Stimulated activated CD4-positive, alpha-beta T cell treated with anti-CD3 and anti-CD28 coated beads, Interleukin-2, amount 100 ng/mL, for 4 hours (primary cell): ENCODE measurements at places on chromosomes 11 and 22.

DNA sequence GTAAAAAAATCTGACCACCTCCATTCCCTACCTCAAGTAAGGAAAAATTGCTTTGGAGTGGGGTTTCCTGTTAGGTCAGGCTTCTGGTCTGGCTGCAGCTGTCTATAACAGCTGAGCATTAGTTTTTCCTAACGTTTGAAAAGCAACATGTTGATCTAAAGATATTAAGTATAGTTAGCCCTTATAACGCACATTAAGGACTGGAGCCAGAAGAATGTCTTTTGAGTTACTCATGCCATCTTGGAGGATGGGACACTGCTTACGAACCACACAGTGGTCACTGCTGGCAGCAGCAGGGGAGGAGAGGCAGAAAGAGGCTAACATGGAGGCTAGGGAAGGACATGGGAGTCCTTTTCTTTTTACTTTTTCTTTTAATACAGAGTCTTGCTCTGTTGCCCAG lies 44.1 kb upstream of the GDPD4 start:
- DNase-seq: no peak

DNA sequence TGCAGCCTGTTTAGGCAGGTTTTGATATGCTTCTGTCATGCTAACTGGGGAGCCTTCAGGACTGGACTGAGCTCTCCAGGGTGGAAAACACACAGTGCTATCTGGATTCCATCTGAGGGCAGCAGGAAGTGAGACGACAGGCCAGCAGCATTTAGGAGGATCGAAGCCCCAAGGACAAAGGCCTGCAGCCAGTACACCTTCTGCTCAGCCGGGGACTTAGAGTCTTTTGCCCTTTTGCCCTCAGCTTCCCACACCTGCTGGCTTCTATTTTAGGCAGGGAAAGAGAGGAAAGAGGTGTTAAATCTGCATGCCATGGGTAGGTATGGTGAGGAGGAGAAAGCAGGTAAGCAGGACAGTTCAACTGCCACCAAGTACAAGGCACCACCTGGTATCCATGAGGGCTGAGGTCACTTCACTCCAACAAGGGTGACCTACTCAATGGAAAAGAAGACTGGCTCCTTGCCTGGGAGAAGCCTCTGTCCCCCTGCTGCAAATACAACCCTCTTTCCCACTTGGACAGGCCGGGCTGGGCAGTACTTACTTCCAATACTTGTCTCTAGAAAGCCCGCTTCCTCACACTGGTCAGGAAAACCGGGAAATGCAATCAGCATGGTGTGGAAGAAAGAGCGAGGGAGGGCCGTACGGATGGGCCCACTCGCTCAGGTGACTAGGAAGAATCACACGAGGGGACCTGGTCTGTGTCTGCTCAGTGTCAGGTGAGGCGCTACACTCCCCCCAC lies 12.3 kb downstream of the LARGE2 start:
- no peak for DNase-seq

- no peak for DNase-seq
Observed at GRCh38 chr11:2827256-2827655, 58.3 kb downstream of the CDKN1C start.

GRCh38 chr11:3867209-3868091 lies 12.0 kb downstream of the STIM1 start:
- no peak for DNase-seq

GRCh38 chr11:93330446-93330984 lies at the start of gene DEUP1:
DEUP1 (plus strand) TSS chr11:93330742; CDS start chr11:93332260, 1,518 bp downstream.
- no peak for DNase-seq

DNA sequence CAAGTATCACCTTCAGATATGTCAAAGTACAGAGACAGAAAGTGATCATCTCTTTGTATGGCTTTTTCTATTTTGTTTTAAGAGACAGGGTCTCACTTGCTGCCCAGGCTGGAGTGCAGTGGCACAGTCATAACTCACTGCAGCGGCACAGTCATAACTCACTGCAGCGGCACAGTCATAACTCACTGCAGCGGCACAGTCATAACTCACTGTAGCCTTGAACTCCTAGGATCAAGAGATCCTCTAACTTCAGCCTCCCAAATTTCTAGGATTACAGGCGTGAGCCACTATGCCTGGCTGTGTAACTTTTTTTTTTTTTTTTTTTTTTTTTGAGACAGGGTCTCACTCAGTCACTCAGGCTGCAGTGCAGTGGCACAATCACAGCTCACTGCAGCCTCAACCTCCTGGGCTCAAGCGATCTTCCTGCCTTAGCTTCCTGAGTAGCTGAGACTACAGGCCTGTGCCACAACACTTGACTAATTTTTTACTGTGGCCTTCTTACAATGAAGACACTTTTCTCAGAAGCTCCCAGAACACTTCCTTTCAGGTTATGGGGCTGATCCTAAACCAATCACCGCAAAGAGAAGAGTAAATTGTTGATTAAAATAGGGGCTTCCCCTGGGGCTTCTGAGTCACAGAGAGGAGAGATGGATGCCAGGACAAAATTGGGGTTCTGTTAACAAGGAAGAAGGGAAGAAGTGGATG lies 9.0 kb upstream of the HIKESHI start:
- DNase-seq: no peak

- no peak for DNase-seq
Observed at GRCh38 chr22:21760640-21761039, 25.0 kb upstream of the YPEL1 start.

GRCh38 chr11:24348908-24349307 lies 147.9 kb upstream of the LUZP2 start:
- DNase-seq: no peak

DNA sequence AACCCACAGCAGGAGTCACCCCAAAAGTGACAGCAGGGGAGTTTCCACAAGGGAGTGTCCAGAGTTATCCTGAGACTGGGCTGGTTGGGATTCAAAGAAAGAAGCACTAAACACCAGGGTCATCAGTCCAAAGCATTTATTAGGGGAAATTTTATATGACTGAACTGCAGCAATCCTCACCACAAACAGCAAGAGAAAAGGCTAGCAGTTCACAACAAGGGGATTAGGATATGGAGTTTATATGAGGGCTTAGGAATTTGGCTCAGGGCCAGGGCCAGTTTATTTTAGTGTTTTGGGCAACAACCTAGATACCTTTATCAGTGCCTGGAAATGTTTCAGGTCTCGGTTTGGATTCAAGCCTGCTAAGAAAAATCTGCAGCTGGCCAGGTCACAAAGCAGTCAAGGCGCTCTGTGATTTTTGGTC lies 4.6 kb upstream of the TMEM126A start:
- no peak for DNase-seq

DNA sequence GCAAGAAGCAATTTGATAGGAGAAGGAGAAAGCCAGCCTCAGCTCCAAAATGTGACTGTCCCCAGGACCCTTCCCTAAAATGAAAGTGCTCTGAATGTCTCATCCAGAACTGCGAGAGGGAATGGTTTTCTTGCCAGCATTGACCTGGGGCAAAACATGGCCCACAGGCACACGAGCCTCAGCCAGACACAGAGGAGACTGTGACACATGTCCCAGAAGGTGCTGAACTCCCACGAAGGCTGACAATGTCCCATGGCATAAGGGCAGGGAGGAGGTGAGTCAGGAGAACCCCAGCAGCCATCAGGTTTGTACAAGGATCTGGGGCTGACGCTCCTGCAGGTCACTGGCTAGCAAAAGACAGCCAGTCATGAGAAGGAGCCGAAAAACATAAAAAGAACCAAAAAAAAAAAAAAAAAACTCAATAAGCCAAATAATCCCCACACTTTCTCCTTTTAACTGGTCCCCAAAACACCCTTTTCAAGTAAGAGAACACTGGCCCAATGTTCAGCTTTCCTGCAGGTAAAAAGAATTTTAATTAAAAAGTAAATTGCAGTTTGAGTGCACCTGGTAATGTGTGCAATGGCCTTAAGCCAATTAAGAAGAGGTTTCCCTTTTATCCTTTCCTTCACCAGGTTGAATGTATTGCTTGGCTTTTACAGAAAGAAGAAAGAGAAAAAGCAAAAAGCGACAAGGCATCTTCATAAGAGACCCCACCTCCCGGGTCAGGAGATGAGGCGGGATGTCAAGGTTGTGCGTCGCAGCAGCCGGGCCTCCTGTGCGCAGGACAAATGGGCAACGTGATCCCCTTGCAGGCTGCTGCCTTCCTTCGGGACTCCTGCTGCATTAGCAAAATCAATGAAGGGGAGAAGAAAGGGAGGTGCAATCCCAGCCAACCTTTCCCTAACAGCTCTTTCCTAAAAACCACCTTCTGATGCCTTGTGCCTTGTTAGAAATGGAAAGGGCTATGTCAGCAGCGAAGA lies 43.6 kb downstream of the GALNT18 start:
- no peak for DNase-seq

DNA sequence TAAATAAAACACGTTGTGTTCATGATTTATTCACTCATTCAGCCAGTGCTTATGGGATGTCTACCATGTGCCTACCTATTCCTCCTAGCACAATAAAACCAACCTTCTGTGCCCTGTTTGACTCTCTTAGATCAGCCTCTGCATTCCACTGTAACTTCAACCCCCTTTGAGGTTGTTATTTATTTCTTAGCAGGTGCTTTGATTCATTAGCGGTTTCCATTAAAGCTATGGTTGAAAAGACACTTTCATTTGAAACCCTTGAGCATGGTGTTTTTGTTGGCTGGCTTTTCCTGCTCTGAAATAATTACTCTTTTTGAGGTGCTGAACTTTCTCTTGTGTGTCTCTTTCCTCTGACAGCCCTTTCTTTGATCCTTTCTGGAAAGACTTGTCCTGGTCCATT lies 570.6 kb upstream of the LARGE1 start:
- DNase-seq: no peak

- no peak for DNase-seq
Observed at GRCh38 chr22:41538583-41538982, 5.7 kb downstream of the POLR3H start.

DNA sequence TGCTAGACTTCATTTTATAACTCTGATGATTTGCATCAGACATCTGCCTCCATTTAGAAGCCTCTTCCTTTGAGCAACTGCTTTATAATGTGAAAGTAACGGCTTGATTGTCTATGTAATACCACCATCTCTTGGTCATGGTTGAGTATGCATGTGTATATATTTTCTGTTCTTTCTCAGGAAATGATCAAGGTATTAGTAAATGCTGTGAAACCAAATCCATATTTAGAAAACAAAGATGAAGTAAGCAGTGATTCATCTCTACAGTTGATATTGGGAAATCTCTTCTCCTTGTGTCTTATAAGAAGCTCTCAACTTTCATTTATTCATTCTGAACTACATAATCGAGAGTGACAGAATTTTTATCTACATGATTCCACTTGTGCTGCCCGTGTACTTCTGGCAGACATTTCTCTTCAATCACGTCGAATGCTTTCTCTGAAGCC lies 104.6 kb upstream of the ANO3 start:
- no peak for DNase-seq

DNA sequence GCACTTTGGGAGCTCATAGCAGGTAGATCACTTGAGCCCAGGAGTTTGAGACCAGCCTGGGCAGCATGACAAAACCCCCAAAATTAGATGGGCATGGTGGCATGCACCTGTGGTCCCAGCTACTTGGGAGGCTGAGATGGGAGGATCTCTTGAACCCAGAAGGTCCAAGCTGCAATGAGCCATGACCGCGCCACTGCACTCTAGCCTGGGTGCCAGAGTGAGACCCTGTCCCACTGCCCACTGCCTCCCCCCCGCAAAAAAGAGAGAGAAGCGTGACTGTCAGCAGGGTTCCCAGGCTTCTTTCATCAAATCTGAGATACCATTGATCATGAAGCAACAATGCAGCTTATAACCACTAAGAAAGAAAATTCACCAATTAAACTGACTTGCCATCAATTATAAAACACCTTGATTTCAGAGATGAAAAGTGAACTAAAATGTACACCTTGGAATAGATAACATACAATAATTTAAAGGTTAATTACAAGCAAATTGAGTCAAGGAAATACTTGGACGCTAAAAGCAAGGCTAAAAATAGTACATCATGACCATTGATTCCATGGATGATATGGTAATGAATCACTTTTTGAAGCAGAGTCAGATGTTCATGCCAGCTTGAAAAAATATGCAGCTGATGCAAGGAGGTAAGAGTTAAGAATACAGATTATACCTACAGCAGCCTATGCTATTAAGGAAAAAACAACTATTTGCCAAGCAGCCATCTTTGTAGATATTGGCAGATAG lies 90.8 kb upstream of the ALKBH3 start:
- DNase-seq: no peak

- no peak for DNase-seq
Observed at GRCh38 chr11:45900916-45901617, 6.0 kb downstream of the FREY1 start.
